Heart left ventricle (tissue), 16 donors: ENCODE measurements at places on chromosomes 11 and 22.

DNA sequence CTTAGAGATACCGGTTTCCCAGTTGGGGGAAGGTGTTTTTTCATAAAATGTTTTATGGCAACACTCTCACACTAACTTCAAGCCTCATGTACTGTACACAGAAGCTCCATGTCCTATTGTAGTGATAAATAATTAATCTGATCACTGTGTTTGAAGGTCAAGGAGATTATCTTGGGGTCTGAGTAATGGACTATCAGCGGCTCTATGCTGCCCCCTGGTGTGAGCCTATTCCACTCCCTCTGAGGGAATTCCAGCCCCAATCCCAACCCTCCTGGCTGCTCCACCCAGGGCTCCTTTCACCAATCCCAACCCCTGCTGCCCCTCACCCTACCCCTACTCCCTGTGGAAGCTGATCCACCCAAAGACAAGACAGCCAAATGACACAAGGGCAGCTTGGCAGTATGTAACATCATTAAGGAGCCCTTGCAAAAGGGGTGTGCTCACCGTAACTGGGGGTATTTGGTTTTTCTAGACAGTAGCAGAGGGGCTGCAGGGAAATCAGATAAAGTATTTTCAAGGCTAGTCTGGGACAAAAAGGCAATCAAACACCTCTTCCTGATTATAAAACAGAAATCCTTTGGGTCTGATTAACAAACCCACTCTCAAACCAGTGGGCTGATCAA lies 22.3 kb downstream of the HPS4 start:
- no peak for DNase-seq

DNA sequence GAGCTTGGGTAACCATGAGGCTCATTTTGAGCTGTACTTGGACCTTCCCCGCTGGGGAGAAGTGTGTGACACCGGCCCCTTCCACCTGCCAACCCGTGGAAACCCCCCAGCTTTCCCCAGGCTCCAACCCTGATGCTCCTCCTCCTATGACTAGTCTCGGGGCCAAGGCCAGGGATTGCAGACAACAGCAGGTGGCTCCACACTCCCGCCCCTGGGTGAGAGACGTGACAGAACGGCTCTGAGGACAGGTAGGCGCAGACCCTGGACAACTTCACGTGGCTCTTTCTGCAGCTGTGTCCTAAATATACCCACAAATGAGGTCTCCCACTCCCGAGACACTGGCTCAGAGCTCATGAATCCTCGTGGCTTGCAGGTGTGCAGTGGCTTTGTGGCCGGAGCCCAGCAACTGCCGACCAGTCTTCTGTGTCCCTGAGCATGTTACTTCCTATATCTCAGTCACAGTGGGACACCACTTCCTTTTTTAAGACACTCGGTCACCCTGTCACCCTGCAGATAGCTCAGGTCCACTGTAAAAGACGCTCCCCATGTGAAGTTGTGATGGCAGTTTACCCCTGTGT lies 55.2 kb downstream of the NECTIN1 start:
- no peak for DNase-seq

DNA sequence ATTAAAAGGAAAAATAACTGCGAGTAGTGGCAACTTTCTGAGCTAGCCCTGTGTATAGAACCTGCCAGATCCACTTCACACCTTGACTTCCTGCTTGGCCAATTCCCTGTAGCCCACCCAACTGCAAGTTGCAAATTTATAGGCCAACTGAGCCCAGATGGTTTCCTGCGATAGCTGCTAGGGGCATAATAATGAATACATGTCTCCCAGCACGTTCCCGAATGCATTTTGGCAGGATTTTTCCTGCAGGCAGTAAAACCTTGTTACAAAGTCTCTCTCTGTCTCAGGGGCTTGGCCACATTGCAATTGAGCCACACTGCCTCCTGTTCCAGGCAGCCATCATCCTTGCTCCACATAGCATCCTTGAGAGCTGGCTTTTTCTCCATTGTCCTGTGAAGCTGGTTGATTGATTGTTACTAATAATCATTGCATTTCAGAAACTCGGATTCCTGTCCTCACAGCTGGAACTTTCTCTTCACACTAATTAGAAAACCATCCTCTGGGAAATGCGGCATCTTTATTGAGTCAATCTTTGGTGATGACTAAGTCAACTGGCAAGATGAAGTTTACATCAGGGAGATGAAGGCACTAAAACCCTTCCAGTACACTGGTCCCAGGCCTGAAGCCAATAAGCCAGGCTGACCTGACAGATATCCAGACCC lies 18.6 kb upstream of the LMO2 start:
- no peak for DNase-seq

DNA sequence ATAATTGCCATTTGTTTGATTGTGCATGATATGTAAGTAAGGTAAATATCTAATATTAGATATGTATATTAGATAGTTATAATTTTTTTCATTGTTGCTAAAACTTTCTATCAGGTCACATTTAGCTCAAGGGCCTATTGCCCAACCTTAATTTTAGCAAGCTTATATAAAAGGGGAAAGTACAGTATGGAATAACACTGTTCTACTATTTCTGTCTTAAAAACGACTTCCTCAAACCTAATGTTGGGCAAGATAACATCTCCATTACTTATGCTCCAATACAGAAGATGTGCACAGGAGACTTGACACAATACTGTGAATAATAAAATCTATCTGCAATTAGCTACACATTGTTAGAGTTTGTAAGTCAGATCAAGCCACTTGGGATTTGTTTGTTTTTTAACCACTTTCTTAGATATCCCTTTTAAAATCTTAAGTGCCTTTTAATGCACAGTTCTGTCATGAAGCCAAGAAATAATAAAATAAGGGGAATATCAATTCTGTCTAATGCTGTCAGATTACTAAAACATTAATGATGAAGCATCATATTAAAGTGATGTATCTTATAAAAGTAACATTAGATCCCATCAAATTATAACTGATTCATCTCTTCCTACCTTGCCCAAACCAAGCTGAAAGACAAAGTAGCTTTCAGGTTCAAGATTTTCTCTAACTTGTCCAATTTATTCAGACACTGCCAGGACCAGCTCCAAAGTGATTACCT lies 98.1 kb downstream of the SIK3 start:
- DNase-seq, result no peak

DNA sequence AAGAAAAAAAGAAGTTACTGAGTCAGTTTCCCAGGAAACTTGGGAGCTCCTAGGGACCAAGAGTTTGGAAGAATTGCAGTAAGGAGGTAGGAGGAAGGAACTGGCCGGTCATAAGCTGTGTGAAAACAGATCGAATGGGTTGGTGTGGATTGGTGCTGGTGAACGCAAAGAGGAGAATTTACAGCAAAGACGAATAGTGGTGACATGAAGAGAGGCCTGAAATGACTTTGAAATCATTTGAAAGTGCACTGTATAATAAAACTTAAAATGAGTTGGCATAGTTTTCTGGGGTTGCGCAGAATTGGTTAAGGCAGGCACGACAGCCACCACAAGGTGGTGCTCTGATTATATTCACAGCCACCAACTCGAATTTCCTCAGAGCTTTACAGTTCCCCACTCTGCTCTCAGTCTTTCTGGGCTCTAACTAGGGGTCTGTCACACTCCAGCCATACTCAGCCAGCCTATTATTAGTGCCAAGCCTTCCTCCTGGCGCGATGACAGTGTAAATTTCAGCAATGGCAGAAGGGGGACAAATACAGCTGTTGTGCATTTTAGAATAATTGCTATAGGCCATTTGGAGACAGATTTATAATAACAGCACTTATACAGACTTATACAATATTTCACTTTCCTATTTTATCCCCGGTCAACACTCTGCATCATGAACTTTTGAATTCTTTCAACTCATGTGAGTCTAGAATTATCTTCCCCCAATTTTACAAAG lies 8.3 kb upstream of the HTR3B start:
- peak; percentile 39 for DNase-seq

- DNase-seq, result no peak
Observed at GRCh38 chr11:97943493-97943892, 1077.3 kb upstream of the CNTN5 start.

DNA sequence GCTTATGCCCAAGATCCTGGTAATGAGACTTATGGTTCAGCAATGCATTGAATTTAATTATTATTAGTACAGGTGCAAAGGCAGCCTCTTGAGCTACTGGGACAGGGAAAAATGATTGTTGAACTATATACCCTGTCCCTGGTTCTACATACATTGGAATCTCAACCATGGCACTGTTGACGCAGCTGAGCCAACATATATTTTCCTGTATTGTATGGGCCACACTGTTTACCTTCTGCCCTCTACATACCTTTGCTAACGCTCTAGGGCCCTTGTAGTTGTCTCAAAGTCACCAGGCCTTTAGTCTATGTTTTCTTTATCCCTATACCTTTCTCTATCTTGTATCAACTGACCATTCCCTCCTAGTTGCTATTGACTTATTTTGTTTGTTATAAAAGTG lies 22.6 kb downstream of the KREMEN1 start:
- no peak for DNase-seq

DNA sequence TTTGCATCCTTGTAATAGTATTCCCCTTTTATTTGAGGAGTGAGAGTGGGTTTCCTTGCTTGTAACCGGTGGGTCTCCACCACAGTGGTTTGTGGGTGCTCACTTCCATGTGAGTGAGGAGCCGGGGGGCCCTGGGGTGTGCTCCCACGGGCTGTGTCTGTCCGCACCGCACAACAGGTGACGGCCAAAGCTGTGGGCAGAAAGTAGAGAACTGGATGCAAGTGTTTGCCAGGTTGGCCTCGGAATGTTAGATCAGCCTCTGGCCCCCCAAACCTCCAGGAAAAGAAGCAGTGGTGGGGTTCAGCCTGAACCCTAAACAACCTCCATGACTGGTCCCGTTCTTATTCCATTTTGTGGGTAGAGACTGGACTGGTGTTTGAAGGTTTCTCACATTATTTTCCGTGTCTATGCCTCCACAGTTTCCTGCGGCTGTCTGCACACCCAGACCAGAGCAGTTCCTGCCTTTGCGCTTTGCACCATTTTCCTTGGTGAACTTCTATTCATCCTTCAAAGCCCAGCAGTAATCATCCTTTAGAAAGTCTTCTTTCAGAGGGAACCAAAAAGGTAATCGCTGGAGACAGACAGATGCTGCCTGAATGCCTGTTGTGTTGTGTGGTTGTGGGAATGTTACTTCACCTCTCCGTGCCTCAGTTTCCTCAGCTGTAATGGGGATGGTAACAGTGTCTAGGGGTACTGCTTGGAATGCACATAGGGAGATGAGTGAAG lies 77.2 kb downstream of the MYEOV start:
- DNase-seq, result no peak
